ENCODE measurements at places on chromosomes 11 and 22.

GRCh38 chr11:66745356-66746235, 16.6 kb upstream of the SPTBN2 start:
- peak; percentile 24 for DNase-seq

DNA sequence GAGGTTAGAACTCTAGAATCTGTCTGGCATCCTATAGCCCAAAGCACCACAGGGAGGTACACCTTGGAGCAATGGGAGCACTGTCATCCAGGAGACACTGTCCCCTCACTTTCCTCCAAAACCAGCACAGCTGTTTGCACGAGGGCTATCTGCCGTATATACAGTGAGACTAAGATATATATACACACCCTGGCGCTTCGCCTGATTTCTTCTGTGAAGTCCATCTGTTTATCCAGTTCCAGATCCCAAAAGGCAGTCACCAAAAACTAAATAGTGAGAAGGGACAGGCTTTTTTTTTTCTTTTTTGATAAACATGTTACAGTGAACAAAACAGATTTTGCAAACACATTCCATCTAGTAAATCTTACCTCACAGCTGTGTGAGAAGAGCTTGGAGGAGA, 68.5 kb downstream of the ARFGAP2 start:
- no peak for DNase-seq

- no peak for DNase-seq
These were observed 66.8 kb downstream of the LRP5 start for GRCh38 chr11:68379206-68379605.

DNA sequence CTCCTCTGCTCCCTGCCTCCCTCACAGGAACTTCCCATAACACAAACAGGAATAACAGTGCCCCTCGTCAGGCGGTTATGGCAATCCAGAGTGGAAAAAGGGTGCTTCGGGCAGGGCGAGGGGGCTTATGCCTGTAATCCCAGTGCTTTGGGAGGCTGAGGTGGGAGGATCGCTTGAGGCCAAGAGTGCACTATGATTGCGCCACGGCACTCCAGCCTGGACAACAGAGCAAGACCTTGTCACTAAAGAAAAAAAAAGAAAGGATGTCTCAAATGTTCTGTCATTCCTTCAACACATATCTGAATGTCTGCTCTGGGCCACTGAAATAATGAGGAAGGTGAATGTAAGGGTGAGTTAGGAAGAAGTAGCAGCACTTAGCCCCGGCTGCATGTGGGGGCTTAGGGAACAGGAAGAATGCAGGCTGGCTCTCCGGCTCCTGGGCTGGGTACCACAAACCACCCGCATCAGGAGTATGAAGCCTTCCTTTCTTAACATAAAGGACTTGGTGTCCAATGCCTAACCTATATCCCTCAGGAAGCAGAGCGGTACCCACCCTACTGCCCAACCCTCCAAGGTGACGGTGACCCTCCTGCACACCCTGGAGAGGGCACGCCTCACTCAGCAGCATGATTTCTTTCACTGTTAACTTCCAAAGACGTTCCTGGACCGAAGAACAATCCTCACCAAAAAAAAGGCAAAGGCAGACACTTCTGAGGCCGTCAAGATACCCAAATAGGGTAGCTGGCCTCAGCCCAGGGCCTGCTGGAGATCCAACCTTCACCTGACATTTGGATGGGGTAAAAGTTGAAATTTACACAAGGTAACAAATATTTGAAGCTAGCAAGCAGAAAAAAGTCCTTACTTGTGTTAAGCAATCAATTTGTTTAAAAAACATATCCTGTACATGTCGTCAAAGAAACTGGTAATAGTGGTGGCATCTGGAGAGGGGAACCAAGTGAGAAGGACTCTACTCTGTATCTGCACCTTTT, 3.8 kb downstream of the CPT1A start:
- no peak for DNase-seq

DNA sequence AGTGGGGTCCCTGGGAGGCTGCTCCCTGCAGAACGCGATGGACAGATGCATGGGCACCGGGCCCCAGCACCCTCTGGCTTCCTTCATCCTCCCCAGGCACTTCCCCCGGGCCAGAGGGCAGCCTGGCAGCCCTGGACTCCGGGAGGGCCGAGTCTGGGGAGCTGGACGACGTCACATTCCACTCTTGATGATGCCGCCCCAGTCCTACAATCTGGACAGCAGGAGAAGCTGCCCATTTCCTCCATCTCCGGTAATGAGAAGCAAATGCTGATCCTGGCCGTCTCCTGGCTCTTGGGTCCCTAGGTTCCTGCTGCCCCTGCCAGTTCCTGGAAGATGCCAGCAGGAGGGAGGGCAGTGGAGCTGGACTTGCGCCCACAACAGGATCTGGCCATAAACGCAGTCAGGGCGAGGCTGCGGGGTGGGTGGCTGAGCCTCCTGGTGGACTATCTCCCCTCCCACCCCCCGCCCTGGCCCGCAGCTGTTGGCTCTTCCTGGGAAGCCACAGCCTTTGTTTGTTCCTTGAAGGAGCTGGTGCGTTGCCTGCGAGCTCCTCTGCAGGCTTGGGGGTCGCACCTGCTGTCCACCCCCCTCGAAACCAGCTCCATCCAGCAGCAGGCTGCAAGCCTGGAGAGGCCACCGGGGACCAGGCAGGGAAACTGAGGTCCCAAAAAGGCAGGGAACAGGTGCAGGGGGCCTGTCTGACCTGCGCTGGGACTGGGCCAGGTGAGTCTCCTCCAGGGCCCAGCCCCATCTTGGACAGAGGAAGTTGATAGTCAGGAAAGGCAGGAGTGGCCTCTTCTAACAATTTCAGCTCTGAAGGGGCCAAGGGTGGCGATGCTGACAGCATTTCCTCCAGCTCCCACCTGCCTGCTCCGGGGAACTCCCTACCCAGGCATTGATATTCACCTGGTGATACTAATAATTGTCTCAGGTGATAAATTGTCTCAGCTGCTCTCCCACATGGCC, 17.9 kb upstream of the MUC6 start:
- DNase-seq: no peak

DNA sequence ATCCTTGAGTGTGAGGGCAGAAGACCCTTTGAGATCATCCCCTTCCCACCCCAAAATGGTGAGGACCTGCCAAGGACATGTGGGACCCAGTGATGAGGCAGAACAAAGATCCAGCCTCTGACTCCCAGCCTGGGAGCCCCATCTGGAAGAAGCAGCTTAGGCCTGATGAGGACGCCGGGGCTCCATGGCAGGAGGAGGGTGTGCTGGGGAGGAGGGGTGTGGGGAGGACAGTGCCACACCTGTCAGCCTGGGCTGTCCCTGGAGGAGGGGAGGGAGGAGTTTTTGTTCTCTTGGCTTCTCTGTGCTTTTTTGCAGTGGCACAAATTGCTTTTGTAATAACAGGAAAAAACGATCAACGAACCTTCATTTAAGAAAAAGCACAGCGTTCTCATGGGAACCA, 44.4 kb upstream of the DAGLA start:
- no peak for DNase-seq

DNA sequence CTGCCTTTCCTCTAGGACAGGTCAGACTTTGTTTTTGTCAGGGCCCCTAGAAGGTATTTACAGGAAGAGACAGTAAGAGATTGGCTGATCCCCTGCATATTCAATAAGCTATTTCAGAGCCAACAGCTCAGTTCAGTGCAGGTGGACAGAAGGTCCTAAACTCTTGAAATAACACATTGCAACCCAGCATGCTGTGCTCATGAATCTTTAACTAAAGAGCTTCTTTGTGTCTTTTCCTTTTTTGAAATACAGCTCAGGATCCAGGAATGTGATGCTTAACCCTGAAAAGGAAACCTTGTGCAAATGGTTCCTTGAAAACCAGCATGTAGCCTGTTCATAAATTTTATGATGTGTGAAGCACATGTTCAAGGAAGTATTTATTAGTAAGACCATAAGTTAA, 43.9 kb downstream of the BBOX1 start:
- DNase-seq: no peak

- no peak for DNase-seq
These were observed 20.7 kb downstream of the DMC1 start for GRCh38 chr22:38549101-38549894.

DNA sequence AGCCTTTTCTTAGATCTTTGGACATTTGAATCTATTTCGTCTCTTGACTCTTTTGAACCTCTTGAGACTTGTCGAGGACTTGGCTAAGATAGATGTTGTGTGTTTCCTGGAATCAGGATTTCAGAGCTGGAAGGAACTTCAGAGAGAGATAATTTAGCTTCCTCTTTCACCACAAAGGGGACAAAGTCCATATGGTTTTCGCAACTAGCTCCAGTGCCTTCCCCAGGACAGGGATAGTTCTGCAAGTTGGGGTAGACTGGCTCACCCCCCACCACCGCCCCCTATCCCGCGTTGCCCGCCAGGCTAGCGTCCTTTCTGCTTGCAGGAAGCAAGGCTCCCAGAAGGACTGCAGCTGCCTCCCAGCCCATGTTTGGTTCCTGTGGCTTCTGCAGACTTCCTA, 75.7 kb upstream of the MYO18B start:
- no peak for DNase-seq

DNA sequence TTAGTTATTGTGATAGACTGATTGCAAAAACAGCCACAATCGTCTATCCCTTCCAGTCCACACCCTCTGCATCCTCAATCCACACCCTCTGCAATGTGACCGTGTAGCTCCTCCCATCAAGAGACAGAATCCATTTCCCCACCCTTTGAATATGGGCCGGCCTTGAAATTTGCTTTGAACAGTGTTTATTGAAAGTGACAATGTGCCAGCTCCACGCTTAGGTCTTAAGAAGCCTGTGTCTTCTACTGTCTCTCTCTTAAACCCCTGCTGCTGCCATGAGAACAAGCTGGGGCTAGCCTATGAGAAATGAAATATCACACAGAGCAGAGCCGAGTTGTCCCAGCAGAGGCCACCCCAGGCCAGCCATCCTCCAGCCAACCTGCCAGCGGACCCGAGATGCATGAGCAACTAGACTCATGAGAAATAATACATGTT, 22.3 kb upstream of the MICAL2 start:
- no peak for DNase-seq

GRCh38 chr11:34621876-34622275, 983 bp downstream of the EHF start:
- DNase-seq: no peak

DNA sequence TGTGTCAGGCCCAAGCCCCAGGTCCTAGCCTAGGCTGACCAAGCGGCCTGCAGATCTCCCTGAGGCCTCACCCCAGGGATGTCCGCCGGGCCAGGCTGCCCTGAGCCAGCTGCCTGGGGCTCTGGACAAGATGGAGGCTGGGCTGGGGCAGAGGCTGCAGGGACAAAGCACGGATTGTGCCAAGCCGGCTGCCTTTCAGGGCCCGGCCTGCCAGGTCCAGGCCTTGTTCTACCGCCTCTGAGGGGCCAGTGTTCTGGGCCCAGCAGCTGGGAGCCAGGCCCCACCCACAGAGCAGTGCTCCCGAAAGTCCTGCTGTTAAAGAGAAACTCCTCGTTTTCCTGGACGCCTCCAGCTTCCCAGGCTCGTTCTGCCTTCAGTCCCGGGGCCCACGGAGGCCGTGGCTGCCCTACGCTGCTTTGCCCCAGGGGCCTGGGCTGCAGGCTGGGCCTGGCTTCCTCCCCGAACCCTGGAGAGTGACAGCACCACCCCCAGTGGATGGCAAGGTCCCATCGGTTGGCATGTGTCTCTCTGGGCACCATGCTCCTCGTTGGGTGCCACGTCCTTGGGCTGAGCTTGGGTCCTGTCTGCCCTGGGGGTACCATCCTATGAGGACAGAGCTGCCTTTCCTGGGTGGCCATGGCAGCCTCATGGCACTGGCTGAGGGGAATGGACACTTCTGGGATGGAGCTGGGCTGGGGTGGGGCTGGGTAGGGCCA, 7.6 kb downstream of the BRSK2 start:
- no peak for DNase-seq

DNA sequence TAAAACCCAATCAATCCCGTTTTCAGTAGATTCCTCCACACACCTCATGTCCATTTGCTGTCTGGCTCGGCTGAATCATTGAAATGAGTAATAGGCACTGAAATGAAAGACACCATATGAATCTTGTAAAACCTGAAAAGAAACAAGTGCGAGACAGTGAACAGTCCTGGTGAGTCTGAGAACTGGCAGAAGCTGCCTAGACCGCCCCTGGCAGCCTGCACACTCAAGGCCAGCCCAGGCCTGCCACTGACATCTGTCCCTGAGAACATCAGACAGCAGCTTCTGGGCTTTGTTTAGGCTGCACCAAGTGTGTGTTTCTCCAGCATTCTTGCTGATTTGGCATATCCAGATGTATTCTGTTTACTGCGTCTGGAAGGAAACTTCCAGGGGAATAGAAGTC, 44.8 kb downstream of the ENDOD1 start:
- no peak for DNase-seq

DNA sequence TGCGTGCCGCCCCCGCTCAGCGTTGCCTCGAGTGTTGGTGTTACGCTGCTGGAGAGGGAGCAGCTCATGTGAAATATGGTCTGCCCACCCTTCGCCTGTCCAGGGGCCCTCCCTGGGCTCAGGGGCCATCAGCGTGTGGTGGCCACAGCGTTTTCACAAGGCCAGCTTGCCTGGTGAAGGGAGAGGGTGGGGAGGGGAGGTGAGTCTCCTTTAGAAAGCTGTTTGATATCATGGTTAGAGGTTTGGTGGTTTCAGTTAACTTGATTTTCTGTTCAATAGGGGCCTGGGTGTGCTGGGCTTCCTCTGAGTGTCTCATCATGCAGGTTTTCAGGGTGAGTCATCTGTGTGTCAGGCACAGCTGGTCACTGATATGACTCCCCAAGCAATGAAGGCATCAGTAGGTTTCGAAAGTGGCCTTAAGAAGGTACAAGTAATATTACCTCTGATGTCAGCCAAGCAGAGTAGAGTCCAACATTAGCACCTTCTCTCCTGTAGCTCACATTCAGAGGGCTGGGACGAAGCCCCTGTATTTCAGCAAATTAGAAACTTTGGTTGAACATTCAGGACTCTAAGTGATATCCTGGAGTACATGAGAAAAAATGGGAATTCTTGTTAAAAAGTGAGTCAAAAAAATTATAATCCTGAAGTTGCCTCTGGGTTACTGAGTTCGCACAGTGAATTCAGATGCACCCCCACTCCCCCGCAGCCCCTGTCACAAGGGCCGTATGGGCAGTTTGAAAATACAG, 172.5 kb downstream of the TBC1D22A start:
- peak; percentile 11 for DNase-seq

DNA sequence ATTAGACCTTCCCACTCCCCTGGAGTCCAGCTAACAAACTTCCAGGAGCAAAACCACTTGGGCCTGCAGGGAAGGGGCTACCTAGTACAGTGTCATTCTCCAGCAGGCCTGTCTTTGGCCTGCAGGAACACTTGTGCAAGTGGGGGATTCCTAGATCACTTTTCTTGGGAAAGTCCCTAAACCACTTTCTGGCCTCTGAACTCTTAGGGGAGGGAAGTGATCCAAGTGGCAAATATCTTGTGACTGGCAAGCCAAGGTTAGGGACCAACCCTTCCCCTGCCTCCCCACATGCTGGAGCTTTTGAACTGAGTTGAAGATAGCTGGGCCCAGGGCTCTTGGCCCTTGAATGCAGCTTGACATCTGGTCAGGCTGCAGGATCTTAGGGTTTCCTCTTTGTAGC, 17.2 kb downstream of the PPFIBP2 start:
- no peak for DNase-seq

Measured in stimulated activated CD8-positive, alpha-beta memory T cell treated with anti-CD3 and anti-CD28 coated beads, Interleukin-2, amount 100 ng/mL, for 48 hours (primary cell).